Skin of body (tissue), 3 donors: ENCODE measurements at places on chromosomes 7 and 10.

DNA sequence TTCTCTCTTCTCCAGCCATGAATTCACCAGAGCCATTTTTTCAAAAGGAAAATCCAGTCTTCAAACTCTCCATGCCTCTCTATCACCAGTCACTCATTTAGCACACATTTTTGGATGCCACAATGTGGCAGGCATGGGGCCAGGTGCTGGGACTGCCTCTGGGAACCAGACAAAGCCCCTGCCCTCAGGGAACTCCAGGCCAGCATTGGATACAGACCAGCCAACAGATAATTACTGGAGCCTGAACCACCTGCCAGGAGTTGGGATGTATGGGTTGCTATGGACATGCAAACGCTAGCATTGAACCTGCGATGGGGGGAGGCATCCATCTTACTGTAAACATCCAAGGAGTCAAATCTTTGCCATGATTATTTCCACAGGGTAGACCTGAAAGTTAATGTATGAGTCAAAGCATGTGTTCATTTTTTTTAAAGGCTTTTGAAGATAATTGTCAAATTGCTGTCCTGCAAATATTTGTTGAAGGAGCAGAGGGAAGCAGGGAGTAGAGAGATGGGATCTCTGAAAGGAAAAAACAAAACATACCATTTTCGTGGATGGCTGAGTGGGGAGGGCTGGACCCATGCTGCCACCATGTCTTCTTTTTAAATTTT is 43.2 kb downstream of the SRRM3 start:
- no peak for DNase-seq

- DNase-seq, result no peak
These were observed 279.1 kb downstream of the PHF14 start for GRCh38 chr7:11252705-11253272.

DNA sequence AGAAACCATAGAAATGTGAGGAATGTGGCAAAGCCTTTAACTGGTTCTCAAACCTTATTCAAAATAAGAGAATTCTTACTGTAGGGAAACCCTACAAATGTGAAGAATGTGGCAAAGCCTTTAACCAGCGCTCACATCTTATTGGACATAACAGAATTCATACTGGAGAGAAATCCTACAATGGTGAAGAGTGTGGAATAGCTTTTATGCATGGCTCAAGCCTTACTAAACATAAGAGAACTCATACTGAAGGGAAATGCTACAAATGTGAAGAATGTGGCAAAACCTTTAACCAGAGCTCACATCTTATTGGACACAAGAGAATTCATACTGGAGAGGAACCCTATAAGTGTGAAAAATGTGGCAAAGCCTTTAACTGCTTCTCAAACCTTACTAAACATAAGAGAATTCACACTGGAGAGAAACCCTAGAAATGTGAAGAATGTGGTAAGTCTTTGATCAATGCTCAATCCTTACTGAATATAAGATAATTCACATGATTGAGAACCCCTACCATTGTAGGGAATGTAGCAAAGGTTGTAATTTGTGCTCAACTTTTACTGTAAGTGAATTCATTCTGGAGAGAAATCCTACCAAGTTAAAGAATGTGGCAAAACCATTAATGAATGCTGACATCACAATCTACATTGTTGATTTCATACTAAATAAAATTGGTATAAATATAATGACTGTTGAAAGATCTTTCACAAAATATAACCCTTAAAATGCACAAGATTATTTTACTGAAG is 142.5 kb upstream of the ZNF479 start:
- DNase-seq, result no peak

- no peak for DNase-seq
These were observed 99.1 kb downstream of the TAX1BP1 start for GRCh38 chr7:27839099-27839498.

- DNase-seq, result no peak
These were observed 87.1 kb downstream of the SAMD9 start for GRCh38 chr7:93030605-93031225.

DNA sequence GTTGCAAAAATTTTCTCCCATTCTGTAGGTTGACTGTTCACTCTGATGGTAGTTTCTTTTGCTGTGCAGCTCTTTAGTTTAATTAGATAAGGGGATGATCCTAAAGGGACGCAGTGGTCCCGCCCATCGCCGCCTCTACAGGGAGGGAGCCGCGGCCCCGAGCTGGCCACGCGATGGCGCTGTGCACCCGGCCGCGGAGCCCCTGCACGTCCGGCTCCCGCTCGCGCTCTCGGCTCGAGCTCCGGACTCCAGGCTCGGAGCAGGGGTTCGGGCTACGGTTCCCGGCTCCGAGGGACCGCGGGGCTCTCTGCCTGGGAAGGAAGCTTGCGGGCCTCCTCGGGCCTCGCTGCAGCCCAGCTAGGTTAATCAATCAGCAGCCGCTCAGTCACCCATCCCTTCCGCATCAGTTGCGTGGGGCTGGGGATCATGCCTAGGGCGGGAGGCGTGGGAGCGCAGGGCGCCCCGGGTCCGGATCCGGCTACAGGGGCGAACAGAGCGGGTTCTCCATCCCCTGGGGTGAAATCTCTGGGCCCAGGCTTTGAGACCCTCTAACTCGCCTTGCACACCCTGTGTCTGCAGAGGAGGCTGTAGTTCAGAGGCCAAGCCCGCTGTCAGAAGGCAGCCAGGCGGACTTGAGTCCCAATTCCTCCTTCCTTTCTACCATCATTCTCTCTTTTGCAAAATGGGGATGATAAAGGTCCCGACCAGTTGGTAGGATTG is 97.9 kb downstream of the WDR11 start:
- peak; percentile 57 for DNase-seq

DNA sequence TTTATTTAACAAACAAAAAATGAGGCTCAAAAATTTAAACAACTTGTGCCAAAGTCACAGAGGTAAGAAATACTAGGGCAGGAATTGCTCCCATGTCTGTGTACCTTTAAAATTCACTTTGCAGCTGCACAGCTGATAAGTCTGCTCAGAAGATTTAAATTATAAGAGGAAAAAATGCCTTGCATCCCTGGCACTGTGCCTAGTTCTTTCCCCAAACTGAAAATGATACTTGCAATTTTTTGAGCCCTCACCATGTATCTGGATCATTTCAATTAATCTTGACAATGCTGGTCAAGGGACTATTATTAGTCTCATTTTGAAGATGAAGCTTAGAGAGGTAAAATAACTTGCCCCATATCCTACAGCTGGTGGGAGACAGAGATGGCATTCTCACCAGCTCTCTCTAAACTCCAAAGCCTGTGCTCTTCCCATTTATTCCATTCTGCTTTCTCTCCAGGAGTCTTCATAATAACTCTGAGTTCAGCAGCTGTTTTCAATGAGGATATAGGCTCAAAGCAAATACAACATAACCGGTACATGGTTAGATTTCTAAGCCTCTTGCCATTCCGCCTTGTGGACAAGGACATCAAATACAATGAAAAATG is 350.5 kb upstream of the LRRTM3 start:
- DNase-seq, result no peak
